ENCODE measurements at places on chromosomes 16 and 17.

DNA sequence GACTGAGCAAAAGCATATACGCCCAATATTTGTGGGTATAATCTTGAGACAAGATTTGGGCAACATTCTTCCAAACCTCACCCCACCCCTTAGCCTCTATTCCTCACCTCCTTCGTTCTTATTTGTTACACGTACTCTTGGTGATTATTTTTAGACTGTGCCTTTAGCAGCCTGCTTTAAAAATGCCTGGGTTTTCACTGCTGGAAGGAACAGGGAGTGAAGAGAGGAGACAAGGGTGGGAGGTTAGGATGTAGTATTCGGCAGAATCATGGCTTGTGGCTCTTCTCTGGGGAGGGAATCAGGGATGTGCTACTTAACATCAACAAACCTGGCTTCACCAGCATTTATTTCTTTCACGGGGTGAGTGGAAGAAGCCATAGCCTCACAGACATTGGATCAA lies 11.6 kb downstream of the ALKBH5 start:
- no peak overlapping the region for H3K27ac ChIP-seq
- H3K4me1 ChIP-seq: peaks cover 5% of the 10 kb centered on the region
- no peak overlapping the region for H3K4me3 ChIP-seq
- no peaks in the 10 kb centered on the region for H3K27me3 ChIP-seq

DNA sequence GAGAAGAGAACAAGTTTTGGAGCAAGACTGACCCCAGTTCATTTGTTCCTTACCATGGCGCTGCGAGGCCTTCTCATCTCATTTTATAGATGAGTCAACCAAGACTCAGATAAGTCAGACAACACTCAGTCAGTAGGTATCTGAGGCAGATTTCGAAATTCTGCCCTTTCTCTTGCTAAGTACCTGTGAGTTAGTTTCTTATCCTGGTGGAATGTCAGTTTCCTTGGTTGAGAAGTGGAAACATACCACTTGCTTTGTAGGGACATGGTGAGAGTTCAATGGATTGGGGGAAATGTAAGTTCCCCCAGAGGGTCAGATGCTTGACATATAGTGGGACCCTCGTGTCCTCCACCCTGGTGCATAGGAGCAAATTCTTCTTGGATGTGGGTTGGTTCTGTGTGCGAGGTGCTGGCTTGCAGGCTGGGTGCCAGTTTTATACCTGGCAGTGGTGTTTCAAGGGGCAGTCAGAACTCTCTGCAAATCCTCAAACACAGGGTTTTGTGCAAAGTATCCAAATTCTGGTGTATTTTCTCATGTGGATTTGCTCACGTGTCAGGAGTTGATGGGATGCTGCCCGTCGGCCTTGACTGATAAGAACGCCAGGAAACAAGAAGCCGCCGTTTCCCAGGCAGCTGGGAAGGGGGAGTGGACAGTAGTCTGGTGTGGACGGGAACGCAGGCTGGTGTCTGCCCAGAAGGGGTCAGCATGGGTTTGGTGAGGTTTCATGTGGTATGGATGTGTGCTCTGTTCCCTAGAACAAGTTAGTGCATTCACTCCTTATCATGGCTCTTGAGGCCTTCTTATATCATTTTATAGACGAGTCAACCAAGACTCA lies 61.1 kb upstream of the CIBAR2 start:
- H3K27ac ChIP-seq: peak overlapping the region; percentile 82
- H3K36me3 ChIP-seq: peaks cover 5% of the 10 kb centered on the region
- no peaks in the 10 kb centered on the region for H3K27me3 ChIP-seq
- peaks cover 82% of the 10 kb centered on the region for H3K4me1 ChIP-seq
- peak; percentile 91 for DNase-seq
- no peak overlapping the region for H3K4me3 ChIP-seq

DNA sequence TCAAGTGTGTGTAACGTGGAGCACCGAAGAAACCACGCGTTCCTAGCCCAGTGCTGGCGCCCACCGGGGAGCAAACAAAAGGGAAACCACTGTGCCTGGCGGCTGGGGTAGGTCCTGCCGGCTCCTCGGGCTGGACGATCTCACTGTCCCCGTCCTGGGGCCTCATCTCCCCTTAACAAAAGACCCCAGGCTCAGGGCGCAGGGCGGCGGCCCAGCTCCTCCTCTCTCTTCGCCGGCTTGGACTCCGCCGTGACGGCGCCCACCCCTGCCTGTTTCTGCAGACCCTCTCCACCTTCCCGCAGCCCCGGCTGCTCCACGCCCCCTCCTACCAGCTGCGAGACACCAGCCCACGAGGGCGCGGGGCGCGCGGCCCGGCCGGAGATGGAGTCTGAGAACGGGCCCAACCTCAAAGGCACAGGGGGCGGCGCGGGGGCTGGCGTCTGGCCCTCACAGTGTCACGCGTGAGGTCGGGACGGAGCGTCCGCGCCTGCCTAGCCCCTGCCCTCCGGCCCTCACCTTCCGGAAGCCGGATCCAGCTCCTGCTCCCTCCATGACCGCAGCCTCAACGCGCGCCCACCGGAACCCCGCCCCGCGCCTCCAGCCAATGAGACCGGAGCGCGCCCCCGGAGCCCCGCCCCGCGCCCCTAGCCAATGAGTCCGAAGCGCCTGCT lies at the start of gene CENPX:
TSS of gene CENPX (minus strand) at position 569 of the 671 bp plus-strand sequence. CDS start at position 552, 17 bp downstream.
- H3K36me3 ChIP-seq: peaks cover 48% of the 10 kb centered on the region
- H3K4me3 ChIP-seq: peak within 1 kb of the TSS; percentile 93
- peaks cover 38% of the 10 kb centered on the region for H3K4me1 ChIP-seq
- H3K27me3 ChIP-seq: no peaks in the 10 kb centered on the region
- DNase-seq: no peak

DNA sequence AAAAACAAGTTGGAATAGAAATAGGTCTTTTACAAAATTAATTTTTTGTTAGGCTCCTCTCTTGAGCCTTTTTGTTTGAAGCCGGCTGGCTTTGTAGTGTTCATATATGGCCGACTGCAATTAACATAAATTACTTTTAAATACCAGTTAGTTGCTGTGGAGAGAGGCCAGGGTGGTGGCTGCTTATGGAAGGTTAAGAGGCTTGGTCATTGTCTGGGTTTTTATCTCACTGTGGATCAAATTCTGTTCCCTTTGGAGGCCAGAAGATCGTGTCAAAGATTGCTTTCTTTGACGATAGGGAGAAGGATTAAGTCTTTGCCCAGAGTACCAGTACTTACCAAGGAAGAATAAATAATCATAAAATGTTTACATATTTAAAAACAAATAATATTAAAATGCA lies 39.9 kb downstream of the MSI2 start:
- H3K27ac ChIP-seq: peak overlapping the region; percentile 62
- peaks cover 14% of the 10 kb centered on the region for H3K36me3 ChIP-seq

- no peaks in the 10 kb centered on the region for H3K36me3 ChIP-seq
- H3K4me3 ChIP-seq: no peak overlapping the region
- H3K27me3 ChIP-seq: peaks cover 65% of the 10 kb centered on the region
- no peak overlapping the region for H3K27ac ChIP-seq
- peak; percentile 13 for DNase-seq
These were observed 96.6 kb downstream of the ENGASE start for GRCh38 chr17:79171188-79171587.

Measured in mesenchymal stem cell (in vitro differentiated cells and primary cell).